T-helper 9 cell (primary cell): ENCODE measurements at places on chromosomes 7 and 10.

DNA sequence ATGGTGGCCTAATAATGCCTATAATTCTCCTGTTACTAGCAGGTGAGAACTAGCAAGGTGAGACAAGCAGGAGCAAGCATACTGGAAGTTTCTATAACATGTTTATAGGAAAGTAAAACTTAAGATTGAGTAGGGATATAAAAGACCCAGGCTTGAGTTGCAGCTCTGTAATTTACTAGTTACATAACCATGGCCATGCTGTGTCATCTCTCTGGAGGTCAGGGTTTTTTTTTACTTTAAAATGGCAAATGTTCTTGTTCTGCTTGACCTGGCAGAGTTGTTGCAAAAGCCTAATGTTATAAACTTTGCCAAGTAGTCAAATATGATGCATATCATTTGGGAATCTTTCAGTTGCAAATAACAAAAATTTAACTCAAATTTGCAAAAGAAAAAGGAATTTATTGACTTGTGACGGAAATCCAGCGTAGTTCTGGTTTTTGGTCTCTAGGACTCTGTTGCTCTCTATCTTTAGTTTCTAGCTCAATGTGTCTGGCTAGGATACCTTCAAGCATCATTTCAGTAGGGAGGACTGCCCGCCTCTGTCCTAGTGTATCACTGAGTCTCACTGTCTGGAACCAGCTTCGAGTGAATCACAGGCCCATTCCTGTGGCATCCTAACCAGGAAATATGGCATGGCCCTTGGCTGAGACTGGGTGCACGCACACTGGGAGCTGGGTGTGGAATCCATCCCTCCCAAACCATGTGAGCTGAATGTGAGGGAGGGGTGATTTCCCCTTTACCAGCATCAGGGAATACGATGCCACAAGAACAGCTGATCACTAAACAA, 67.9 kb downstream of the ADAM22 start:
- DNase-seq, result no peak

GRCh38 chr7:80370587-80370986, 141.3 kb downstream of the GNAT3 start:
- no peak for DNase-seq

DNA sequence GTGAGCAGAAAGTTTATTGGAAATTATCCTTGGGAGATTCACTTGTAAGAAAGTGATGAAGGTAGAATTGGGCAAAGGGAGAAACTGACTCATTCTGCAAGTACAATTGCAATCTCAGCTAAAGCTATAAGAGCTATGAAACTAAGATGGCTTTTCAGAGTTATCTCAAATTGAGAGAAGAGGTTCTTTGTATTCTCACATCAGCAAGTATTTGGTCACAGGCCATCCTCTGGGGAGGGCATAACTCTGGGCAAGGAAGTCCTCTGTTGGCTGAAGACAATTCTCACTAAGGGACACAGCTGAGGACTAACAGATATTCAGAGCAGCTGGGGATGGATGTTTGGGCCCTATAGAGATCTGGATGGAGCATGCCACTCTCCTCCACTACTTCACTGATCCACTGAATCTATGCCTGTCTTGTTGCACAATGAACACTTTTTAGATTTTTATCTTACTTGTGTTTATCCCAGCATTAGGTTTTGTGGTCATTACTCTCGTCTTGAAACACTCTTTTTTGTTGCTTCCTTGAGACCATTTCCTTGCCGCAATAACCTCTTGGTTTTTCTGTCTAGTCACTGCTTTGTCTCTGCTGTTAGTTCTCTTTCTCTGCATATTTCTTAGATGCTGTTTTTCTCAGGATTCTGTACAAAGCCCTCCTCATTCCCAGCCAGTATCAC, 115.1 kb downstream of the GNAI1 start:
- no peak for DNase-seq

DNA sequence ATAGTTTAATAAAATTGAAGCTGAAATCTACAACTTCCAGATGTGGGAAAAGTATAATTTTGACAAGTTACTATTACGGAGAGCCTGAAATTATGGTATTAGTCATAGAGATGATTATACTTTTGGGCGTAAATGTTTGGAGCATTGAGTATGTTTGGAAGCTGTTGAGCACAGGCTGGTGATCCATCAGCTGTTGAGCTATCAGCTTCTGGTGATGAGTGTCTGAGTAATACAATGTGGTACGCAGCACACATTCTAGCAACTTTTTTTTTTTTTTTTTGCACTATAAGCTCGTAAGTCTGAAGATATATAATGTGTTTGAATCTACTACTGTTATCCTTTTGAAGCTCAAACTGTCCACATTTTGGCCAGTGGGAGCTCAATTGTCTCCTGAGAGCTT, 123.4 kb downstream of the ATE1 start:
- no peak for DNase-seq

DNA sequence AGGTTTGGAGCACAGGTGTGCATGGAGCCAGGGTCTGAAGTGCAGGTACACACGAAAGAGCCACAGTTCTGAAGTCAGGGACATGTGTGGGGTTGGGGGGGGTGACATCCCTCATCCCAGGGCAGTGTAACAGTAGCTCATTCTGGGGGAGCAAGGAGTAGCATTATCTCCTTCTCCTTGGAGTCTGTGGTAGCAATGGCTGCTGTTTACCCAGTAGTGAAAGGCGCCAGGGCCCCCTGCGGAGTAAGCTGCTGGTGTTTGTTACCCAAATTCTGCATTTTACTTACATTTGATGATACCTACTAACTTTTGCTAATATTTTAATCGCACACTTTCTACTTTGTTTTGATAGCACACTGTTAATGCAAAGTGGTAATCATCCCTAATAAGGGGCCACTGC, 665.5 kb downstream of the GATA3 start:
- no peak for DNase-seq
